Activated T-helper 1 cell treated with Interleukin-2 at 50 U/mL for 16 hours (primary cell): ENCODE measurements at places on chromosomes 12 and 14.

- no peak for DNase-seq
Measured at GRCh38 chr14:95314609-95315008, 5.1 kb downstream of the CLMN start.

- DNase-seq: no peak
Measured at GRCh38 chr12:63319386-63319785, 168.4 kb upstream of the AVPR1A start.

- DNase-seq: no peak
Measured at GRCh38 chr12:12491606-12492005, 71.1 kb downstream of the DUSP16 start.

GRCh38 chr14:39265806-39266524 is 32.2 kb downstream of the MIA2 start:
- no peak for DNase-seq

- DNase-seq: no peak
Measured at GRCh38 chr14:68471029-68471963, 321.6 kb downstream of the ZFP36L1 start.

DNA sequence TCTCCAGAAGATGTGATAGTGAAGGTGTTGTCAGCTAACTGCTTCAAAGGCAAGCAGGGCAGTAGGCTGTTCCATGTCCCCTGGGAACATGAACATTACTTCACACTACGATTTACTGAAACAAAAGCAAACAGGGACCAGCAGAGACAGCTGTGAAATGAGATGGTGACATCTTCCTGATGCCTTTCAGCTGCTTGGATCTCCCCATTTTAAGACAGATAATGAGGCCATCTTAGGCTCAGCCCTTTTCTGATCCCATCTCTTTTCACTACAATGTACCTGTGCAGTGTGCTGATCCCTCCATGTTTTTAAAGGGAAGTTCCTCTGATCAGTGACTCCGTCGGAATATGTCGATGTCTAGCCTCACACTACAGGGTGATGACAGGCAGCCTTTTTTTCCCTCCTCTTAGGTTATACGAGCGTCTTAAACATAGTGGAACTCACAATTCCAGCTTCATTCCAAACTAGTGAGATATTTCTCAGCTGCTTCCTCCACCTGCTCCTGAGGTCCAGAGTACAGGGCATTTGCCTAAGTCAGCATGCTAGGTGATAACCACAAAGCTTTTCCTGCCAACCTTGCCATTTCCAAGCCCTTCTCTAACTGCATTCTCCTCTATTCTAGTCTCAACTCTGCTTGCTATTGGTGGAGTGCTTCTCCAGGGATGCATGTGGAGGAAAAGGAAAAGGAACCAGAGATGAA is 87.6 kb upstream of the EGLN3 start:
- DNase-seq: no peak

DNA sequence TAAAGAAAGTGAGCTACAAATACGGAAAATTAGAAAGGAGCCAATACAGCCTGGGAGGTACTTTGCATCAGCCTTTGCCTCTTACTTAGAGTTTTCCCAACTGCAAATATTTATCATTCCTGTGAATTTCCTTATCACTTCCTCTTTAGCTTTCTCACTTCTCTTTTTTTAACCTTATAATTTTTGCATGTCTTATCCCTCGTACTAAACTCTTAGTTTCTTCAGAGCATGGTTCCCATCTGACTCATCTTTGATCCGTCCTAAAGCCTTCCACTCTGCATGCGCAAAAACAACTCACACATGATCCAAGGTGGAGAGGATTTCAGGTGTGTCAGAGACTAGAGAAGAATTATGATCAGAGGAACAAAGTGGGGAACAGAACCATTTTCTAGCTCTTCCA is 9.6 kb upstream of the SNAPC1 start:
- no peak for DNase-seq

- no peak for DNase-seq
Measured at GRCh38 chr14:60356906-60357550, 108.0 kb downstream of the PPM1A start.
